ENCODE measurements at places on chromosomes 3 and 15.

DNA sequence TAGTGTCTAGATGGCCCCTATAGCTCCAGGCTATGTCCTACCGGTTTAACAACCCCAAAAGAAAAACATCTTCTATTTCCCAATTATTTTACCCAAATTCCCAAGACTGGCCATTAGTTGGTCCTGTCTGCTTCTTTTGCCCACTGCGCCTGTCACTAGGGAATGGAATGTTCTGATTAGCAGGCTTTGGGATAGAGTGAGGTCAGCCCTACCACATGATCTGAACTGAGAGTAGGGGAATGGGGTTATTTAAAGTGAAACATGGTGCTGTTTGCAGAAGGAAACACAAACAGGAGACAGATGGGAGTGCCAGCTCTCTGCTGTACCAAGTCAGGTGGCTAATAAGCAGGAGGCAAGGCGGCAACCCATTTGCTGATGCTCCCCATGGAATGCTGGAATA, 635.6 kb upstream of the CFAP20DC start:
- DNase-seq = no peak

GRCh38 chr15:88727439-88727838, 75.8 kb upstream of the ACAN start:
- no peak for DNase-seq

GRCh38 chr15:33005582-33005981, 188.9 kb downstream of the FMN1 start:
- no peak for DNase-seq

- DNase-seq = no peak
Measured at GRCh38 chr3:132017137-132017536, 17.7 kb downstream of the CPNE4 start.

- DNase-seq = no peak
Measured at GRCh38 chr3:192980632-192981031, 63.0 kb upstream of the MB21D2 start.

- no peak for DNase-seq
Measured at GRCh38 chr15:101647251-101647650, 4.9 kb downstream of the TM2D3 start.

DNA sequence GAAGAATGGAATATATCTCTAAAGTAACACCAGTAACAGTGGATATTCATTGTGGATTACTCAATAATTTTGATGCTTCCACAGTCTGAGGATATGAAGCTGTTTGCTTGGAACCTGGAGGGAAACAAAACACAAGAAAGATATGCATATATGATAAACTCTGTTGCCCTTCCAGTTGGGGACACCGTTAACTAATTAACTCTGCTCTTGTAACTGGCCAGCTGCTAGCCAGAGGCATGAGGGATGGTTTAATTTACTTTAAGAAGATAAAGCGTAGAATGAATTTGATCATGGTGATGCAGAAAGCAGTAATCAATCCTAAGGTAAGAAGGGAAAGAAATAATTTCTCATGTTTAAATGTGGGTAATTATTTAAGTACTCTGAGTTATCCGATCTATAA, 442.6 kb downstream of the NAALADL2 start:
- no peak for DNase-seq

- no peak for DNase-seq
Measured at GRCh38 chr3:175478301-175478700, 619.2 kb downstream of the NAALADL2 start.

DNA sequence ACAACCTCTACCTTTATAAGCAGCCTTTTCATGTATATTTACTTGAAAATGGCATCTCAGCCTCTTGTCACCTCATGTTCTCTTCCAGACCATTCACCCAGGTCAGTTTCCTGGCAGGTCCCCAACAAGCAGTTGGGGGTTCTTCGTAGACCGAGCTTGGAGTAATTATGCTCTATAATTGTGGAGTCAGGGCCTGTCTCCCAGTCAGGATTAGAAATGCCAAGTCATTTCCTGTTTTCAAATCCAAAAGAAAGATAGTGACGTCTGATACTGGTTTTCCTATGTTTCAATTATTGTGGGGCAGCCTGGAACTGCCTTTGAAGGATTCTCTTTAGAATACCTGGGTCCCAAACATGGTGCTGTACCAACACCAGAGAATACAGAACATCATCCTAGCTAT, 430.6 kb downstream of the MECOM start:
- DNase-seq = no peak

DNA sequence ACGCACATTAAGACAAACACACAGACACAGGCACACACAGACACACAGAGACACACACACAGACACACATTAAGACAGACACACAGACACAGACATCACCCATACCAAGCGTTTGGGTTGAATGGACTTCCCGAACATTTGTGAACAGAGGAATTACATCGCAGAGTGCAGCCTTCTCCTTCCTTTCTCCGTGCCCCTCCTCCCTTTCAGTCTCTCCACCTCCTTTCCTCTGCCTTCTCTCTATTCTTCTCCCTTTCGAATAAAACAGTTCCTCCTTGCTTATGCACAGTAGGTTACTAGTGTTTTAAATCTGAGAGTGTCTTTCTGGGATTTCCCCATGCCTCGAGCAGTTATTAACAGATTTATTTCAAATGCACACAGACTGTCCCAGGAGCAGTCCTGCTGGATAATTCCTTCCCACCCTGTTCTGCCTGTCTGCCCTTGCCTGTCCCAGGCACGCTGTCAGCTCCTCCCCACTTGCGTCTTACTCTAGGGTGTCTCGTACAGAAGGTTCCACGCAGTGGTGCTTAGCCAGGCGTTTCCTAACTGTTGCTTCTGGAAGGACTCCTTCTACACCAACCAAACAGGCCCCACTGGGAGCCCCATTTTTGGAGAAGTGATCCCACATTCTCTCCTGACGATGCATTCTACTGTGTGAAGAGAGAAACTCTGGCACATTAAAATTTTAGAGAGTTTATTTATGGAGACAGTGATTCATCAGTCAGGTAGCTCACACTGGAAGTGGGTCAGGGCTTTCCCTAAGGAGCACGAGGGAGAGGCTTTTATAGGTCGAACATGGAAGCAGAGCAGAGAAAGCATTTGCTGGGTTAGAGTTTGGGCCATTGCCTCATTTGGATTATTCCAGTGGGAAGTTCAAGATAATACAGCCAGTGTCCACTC, 163.8 kb downstream of the SV2B start:
- DNase-seq = no peak

GRCh38 chr3:48587686-48588085, 7.4 kb downstream of the COL7A1 start:
- no peak for DNase-seq

DNA sequence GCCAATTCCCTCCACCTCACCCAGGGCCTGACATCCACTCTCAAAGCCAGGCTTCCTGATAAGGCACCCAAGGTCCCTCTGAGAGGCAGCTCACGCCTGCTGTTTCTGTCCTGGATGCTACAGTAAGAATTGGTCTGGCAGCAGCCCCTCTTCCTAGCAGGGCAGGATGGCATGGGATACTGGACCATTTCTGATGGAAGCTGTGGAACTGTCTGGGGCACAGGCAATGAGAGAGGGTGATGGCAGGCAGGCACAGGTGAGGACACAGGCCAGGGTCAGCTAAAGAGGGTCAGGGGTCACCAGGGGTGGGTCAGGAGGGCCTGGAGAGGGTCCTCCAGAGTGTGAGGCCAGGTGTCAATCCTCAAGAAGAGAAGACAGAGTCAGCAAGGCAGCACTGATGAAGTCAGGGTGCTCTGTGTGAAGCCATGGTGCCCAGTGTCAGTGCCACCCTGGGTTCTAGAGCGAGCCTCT, 41.9 kb upstream of the SLC41A3 start:
- DNase-seq = no peak

DNA sequence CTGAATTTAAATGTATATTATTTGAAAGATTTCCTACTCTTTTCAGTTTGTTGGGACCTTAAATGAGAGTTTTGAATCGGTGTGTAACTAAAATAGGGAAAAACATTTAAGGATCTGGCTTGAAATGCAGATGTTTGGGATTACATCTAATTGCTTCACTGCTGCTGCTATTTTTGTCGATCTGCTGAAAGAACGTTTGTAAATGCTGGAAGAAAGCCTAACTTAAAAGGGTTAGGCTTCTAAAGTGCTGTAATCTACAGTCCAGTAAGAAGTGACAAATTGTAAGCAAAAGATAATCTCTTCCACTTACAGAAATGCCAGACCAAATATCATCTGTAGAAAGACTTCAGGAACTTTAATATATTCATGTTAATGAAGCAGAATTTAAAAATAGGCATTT, 691.6 kb downstream of the ZNF385D start:
- DNase-seq = no peak

GRCh38 chr3:64082961-64083541, 59.8 kb upstream of the PSMD6 start:
- DNase-seq = no peak

- DNase-seq = no peak
Measured at GRCh38 chr3:29065211-29065785, 215.6 kb upstream of the RBMS3 start.

Measured in stimulated activated CD4-positive, alpha-beta T cell treated with anti-CD3 and anti-CD28 coated beads, Interleukin-1b, Interleukin-23, amount 100 ng/mL, for 1 hour (primary cell).